Hematopoietic multipotent progenitor cell treated with erythropoietin and hydrocortisone succinate and interleukin-3 and kit ligand, for 15 days (in vitro differentiated cells): ENCODE measurements at places on chromosomes 5 and 9.

DNA sequence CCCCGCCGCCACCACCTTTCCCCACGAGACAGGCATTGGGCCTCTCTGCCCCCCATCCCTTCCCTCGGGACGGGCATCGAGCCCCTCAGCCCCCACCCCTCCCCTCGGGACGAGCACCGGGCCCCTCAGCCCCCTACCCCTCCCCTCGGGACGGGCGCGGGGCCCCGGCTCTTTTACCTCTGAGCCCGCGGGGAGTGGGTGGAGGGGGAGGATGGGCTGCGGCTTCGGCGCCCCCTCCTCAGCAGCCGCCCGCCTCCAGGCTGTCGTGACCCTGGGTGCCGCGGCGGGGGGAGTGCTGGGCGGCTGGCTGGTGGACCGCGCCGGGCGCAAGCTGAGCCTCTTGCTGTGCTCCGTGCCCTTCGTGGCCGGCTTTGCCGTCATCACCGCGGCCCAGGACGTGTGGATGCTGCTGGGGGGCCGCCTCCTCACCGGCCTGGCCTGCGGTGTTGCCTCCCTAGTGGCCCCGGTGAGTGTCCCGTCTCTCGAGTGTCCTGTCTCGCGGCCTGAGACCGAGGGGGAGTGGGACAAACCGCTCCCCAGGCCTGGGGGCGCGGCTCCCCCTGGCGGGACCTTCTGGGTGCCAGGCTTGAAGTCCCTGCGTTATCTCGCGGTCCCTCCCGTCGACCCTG is 791 bp downstream of the SLC2A8 start:
- no peak for DNase-seq

DNA sequence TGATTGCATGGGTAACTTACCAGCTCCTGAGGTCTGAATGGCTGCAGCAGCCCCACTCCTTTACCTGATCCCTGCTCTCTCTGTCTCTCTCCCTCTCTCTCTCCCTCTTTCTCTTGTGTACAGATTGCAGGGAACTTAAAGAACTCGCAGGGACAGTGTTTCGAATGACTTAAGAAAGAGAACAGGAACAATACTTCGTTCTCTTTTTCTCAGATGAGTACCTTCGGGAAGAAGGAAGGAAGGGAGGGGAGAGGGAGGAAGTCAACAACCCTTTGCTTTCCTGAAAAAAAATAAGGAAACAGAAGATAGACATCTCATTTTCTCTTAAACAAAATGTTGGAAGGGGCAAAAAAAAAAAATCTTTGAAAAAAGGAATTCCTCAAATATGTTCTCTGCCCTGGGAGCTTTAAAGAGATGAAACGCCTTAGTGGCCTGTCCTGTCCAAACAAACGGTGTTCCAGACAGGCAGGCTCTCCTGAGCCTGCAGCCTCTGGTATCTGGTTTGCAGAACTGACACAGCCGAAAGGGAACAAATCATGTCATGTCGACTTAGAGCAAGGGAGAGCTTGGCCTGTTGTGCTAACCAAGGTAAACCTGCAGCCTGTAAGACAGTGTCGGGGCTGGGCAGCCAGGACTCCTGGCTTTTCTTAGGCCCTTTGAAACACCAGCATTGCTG is at the start of gene ZNF366:
TSS of gene ZNF366 (minus strand) at position 180 of the 676 bp plus-strand sequence. CDS start 45,914 bp downstream, outside the sequence.
- DNase-seq, result no peak

- DNase-seq, result no peak
These were observed 303.9 kb downstream of the DMRT2 start for GRCh38 chr9:1354086-1354485.

GRCh38 chr9:109710830-109711229 is 69.2 kb upstream of the PALM2AKAP2 start:
- DNase-seq, result no peak

GRCh38 chr9:124885551-124885950 is 23.6 kb downstream of the ARPC5L start:
- DNase-seq, result no peak

GRCh38 chr9:89686126-89686525 is 81.3 kb downstream of the GADD45G start:
- DNase-seq, result no peak

- DNase-seq, result no peak
These were observed 416.5 kb upstream of the KLF4 start for GRCh38 chr9:107906074-107906473.

DNA sequence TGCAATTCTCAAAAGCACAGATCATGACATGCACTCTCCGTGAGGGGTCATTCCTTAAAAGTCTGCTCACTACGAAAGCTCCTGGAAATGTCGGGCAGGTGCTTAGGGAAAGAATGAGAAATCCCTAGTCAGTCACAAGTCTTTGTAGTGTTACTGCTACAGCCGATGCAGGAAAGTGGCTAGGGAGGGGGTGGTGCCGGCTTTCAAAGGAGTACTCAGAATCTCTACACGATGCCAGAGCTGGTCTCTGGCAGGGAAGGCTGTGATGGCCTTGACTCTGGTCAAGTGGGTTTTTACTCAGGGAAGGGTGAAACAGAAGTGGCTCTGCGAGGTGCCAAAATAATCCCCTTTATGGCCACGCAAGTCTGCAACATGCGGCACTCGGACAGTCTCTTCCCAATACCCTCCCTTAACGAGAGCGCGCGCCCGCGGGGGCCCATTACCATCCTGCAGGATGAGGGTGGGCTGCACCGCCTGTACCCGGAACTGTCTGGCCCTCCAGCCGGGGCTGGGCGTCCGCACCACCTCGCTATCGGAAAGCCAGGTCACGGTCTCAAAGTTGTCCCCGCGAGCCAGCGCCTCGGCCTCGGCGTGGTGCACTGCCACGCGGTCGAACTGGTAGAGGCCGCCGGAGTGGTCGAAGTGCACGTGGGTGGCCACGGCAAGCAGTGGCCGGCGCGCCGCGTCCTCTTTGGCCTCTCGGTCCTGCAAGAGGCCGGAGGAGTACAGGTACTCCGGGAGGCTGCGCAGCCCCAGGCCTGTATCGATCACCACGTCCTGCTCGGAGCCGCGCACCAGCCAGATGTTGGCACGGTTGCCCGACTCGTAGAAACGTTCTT is 956 bp downstream of the MBLAC2 start:
- peak; percentile 5 for DNase-seq

DNA sequence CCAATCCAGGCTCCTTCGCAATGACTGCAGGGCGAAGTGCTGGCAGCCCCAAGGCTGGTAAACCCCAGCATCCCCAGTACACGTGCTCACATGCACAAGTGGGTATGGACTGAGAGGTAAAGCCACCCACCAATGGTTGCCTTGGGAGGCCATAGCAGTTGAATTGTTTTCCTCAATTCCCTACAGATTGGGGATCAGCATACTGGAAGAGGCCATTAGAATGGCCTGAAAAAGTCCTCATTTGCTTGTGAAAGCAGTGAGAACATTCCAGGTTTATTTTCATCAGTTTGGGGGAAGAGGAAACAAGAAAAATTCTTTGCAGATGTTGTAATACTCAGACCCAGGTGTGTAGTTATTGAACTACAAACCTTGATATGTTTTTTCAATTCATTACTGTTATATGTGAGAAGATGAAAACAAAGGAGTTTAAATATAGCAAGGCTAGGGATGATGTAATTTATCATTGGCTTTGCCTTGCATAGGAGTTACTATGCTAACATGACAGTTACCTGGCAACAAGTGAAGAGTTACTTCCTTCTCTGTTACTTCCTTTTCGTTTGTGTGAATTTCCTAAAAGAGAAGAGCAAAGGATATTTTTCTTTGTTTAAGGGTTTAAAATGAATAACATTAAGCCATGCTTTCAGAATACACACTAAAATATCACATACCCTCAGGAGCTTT is 36.4 kb downstream of the MTMR12 start:
- DNase-seq, result no peak

GRCh38 chr9:20148416-20148815 is 359.6 kb upstream of the SLC24A2 start:
- no peak for DNase-seq

DNA sequence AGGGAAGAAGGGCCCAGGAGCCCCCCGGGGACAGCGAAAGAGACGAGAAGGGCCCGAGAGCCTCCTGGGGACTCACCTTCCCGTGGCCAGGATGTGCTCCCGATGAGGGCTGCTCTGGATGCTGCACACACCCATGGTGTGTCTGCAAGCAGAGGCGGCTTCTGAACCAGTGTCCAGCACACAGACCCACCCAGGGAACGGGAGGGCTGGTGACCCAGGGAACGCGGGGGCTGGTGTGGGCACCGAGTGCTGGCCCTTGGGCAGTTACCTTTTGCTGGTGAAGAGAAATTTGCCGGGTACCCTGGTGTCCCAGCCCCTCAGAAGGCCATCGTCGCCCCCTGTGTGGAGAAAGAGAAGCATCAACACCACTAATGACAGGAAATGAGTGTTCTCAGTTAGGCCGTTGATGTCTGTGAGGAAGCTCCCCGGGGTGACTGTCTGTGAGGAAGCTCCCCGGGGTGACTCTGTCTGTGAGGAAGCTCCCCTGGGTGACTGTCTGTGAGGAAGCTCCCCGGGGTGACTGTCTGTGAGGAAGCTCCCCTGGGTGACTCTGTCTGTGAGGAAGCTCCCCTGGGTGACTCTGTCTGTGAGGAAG is 13.2 kb downstream of the MRPL41 start:
- DNase-seq, result no peak

DNA sequence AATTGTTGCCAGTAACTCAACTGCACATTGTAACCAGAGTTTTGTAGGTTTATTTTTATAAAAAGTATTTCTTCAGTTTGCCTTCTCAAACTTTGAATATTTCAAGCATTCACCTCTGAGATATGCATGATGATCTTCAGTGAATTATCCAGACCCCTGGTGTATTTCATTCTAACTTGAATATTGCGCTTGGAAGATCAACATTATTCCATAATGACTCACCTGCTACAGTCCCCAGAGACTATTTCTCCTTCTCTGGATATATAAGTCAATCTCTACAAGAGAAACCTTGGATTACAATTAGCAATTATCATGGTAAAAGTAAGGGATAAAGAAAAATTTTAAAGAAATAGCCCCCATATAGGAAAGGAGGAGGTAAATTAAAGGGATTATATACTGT is 1041.0 kb downstream of the TLE1 start:
- DNase-seq, result no peak

DNA sequence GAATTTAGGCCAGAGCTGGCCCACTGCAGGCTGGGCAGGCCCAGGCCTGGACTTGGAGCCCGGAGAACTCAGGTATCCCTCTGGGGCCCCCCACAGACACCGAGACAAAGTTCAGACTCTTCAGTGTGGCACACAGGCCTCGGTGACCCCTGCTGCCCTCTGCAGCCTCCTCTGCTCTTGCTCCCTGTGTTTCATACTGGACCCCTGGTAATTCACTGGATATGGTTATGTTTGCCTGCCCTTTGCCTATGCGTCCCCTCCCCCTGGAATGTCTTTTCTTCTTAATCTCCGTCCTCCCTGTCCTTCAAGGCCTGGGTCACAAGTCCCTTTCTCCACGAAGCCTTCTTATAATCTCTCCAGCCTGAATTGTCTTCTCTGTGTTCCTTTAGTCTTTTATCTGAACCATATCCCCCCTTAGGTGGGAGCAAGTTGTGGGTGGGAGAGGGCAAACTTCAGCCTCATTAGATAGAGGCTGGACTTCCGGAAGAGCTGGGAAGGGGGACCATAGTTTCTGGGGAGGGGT is 30.1 kb downstream of the GSN start:
- no peak for DNase-seq

DNA sequence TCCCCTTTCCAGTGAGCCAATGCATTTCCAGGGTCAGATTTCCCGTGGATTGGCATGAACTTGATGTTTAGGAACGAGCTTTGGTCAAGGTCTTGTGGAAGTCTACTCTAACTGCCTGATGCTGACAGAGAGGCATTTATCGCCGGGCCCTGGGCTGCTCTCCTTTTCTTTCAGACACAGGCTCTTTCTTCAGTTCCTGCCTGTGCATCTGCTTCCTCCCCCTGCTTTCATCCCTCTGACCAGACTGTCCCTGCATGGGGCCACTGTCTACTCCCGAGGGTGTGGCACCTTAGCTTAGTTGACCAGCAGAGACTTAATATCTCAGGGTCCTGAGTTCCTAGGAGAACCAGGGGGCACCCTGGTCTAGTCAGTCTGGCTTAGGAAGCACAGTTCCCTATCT is 41.2 kb downstream of the RALGPS1 start:
- DNase-seq, result no peak

DNA sequence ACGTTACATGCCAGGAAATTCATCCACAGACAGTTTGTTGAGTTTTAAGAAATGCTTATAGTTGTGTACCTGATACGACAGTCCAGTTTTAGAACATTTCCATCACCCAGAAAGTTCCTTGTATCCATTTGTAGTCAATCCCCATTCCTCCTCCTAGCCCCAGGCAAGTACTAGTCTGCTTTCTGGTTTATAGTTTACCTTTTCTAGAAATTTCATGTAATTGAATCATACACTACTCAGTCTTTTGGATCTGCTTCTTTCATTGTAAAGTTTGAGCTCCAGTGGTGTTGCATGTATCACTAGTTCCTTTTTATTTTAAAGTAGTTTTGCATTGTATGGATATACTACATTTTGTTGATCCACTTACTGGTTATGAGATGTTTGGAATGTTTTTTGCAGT is 291.2 kb downstream of the AOPEP start:
- DNase-seq, result no peak

- no peak for DNase-seq
These were observed 51.4 kb downstream of the ACER2 start for GRCh38 chr9:19460243-19460642.

DNA sequence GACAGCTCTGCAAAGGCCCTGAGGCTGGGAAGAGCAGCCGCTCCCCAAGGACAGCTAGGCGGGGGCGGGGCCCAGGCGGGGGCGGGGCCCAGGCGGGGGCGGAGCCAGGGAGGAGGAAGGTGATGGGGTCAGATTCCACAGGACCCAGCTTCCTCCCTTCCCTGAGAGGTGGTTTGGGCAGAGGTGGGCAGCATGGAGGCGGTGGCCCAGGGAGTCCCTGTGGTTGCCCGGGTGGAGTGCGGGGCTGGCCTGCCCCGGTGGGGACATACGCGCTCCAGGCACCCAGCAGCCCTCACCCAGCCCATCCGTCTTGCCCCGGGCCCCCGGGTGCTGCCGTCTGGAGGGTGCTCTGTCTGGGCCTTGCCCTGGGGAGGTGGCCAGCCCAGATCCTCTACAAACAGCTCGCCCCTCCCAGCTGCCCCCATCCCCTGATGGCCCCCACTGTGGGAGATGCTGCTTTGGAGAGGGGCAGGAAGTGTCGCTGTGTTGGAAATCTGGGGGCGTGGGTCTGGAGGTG is 11.0 kb upstream of the RNU6ATAC start:
- peak; percentile 10 for DNase-seq

- no peak for DNase-seq
These were observed 9.9 kb downstream of the REEP2 start for GRCh38 chr5:138448481-138449398.

- no peak for DNase-seq
These were observed 377.1 kb downstream of the SPOCK1 start for GRCh38 chr5:137122075-137122474.

DNA sequence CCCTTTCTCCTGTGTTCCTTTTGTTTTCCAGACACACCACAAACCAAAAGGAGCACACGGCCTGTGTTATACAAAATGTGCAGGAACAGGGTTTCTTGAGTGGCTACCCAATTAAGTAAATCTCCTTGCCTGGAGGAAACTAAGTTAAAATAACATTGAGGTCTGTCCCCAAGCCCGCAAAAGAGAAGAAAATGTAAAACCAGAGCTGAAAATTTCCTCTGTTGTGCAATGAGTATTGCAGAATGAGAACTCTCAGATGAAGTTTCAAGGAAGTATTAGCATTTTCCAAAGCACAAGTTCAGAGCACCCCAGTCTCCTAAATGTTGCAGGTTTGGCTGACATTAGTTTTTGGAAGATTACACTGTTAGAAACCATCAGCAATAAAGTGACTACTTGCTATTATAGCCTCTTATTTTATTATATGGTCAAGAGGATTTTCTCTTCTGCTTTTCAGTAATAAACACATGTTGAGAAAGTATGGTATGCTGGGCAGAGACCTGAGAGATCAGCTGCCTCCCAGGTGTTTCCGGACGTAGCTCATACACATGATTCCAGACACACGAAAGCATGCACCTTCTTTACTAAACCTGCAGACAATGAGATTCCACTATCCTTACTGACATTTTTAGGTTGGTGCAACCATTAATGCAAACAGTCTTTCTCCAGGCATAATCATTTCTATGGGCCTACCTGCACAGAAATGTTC is 161.3 kb downstream of the SNCAIP start:
- no peak for DNase-seq
